ENCODE measurements at places on chromosomes 7 and 10.
A peak's percentile ranks its signal among the peaks of the same experiment; 100 is the strongest.

GRCh38 chr10:122112625-122113160 lies 123.7 kb downstream of the TACC2 start:
- DNase-seq, result peak; percentile 70

DNA sequence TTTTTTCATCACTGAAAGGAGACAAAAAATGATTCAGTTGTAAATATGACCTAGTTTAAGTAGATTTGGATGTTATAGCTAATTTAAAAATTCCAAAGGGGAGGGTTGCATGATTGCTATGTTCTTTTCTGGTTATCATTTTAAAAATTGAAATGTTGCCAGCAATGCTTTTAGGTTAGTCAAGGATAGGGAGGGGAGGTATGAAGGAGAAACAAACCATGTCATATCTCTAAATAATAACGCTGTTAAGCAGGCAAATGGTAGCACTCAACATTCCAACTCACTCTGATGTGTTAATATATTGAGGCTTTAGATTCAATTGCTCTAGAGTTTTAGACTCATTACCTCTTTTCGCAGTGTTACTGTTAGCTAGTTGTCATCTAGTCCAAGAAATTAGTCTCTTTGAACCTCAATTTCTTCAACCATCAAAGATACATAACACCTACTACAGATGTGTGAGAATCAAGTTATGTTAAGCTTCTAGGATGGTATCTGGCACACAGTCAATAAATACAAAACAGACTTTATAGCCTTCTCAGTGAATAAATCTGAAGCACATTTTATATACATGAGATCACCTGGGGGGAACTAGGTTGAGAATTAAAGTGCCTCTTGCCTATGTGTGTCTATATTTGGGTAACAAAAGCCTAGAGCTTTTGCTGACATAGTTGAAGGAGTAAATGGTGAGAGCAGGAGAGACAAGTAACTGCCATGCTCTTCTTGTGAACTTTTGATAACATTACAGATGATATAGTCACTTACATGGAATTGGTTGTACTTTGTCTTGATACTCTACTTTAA lies 124.9 kb downstream of the CSTF2T start:
- DNase-seq, result no peak

DNA sequence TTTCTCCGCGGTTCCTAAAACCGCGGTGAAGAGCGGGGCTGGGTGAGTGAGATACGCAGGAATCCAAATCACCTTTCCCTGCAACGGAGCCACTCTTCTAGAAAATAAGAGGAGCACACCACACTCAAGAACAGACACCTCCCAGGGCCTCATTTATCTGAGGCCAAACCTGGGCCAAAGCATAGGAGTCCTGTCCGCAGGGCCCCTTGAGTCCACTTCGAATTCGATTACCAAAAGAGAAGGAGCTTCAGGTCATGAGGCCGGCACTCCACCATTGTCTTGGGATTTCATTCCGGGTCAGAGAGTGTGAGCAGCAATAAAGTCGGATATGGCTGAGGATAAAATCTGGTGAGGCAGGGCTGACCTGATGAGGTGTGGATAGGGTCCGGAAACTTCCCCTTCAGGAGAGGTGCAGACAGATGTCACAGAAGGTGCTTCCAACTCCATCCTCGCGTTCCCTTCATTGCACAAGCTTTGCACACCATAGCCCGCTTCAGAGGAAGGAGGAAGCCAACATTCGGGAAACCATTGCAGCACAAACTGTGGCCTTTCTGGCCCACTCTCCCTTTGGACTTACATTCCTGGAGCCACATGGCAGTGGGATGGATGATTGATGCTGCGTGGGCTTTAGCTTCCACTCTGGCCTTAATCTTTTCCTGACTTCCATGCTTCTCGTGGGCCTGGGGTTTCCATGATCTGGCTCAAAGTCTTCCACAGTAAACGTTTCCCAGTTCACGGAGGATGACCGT lies 27.2 kb upstream of the ZNF273 start:
- DNase-seq, result no peak

- DNase-seq, result no peak
These were observed 163.2 kb downstream of the TCF7L2 start for GRCh38 chr10:113113241-113113640.

DNA sequence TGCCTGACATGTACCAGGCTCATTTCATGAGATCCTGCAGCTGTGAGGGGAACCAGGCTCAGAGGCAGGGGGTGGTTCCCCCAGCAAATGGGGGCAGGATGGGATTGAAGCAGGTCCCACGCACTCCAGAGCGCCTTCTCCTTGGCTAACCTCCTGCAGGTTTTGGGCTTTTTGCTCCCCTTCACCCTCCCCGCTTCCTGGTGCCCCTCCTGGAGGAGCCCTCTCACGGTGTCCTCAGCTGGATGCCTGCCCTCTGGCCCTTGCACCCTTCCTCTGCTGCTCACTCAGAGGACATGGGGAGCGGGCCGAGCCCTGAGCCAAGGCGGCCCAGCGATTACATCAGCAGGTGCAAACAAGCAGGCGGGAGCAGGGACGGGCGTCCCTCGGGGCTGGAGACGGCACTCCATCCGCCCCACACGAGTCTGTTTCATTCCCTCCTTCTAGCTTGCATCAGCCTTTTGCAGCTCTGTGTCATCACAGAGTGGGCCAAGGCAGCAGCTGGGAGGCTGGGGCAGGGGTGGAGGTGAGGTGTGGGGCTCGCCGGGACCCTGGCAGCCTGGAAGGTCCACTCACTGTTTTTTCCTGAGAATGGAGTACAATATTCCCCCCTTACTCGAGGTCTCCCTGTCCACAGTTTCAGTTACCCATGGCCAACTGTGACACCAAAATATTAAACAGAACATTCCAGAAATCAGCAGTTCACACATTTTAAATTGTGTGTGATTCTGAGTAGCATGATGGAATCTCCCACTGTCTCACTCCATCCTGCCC lies 52.7 kb upstream of the SLC29A3 start:
- DNase-seq, result no peak

DNA sequence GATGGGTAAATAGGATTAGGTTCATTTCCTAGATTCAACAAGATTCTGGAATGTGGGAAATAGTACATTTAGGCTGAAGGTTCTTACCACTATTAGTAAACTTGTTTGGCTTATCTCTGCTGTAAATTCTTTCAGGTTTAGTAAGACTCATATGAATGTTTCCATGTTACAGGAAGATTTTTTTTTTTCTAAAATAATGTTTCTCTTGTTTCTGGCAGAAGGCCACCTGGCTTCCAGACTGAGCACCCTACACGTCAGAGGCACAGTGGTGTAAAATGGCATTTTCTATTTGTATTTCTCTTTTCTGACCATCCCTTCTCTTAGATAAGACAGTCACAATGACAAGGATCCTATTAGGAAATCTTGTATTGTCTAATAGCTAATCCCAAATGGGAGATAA lies 22.7 kb upstream of the AASS start:
- no peak for DNase-seq

DNA sequence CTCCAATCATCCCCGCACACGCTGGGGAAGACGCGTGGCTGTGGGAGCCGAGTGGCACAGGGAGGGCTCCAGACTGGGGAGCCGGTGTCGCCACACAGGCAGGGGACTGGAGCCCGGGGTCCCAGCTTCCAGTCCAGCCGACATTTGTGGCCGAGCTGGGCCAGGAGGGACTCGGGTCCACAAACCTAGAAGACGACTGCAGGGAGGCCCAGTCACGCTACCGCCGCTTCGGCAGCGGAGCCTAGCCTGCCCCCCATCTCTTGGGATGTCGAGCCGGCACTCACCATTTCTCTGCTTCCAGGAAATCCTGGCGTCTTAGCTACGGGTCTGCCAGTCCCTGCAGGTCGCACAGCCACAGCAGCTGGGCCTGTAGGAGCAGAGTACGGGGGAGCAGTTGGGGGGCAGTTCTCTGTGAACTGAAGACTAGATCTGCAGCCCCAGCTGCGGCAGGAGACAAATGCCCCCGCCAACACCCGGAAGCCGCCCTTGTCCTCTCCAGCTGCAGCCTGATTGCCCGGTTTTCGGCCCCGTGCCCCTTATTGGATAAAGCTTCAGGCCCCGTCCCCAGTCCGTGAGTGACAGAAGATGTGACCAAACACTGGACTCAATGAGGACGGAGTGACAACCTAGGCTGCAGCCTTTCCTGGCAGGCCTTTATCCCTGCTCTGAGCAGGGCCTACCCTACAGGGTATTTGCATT lies 270.7 kb downstream of the ZNF33B start:
- DNase-seq, result peak; percentile 20

GRCh38 chr7:22809902-22810642 lies 12.6 kb downstream of the TOMM7 start:
- no peak for DNase-seq

GRCh38 chr7:135160858-135161653 lies 9.5 kb downstream of the CYREN start:
- no peak for DNase-seq

- DNase-seq, result no peak
These were observed 299.9 kb downstream of the GRID1 start for GRCh38 chr10:86066696-86067095.

DNA sequence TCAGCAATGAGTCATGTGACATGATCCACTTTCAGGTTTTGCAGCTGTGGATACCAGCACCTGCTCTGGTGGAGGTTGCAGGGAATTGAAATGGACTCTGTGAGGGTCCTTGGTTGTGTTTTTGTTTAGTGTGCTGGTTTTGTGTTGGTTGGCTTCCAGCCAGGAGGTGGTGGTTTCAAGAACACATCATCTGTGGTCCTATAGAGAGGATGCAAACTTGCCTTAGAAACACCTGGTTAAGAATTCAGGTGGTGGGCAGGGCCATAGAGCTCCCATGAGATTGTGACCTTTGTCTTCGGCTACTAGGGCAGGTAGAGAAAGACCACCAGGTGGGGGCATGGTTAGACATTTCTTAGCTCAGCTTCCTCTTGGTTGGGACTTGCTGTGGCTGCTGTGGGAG lies 59.2 kb upstream of the CYP2C9 start:
- no peak for DNase-seq

GRCh38 chr7:7251742-7252141 lies 69.4 kb downstream of the C1GALT1 start:
- no peak for DNase-seq

- DNase-seq, result no peak
These were observed 77.2 kb downstream of the CDCA7L start for GRCh38 chr7:21868576-21868850.

- DNase-seq, result peak; percentile 12
These were observed 31.9 kb downstream of the RSBN1L start for GRCh38 chr7:77727936-77728701.

DNA sequence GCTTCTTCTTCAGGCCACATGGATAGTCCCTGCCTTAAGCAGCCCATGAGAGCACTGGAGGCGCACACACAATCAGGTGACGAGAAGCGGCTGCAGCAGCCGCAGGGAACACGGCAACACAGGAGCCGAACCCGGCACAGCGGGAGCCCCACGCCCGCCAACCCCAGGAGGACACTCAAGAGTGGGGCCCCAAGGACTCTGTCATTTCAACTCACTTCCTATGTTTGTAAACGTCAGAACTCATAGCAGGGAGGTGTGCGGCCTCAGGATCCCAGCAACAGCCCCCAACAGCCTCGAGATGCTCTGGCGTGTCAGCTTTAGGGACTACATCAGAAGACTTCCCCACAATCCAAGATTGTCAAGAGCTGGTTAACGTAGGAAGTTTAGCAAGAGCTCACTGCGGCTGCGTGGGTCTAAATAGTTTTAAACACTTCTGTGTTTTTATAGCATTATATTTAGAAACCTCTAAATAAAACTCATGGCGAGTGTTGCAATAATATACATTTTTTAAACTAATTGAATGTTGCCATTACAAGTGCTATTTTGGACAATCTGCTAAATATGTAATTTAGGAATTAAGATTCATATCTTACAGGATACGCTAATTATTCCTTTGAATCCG lies 123.4 kb downstream of the MAD1L1 start:
- no peak for DNase-seq

- no peak for DNase-seq
These were observed 687.5 kb downstream of the SORCS3 start for GRCh38 chr10:105328503-105329133.

DNA sequence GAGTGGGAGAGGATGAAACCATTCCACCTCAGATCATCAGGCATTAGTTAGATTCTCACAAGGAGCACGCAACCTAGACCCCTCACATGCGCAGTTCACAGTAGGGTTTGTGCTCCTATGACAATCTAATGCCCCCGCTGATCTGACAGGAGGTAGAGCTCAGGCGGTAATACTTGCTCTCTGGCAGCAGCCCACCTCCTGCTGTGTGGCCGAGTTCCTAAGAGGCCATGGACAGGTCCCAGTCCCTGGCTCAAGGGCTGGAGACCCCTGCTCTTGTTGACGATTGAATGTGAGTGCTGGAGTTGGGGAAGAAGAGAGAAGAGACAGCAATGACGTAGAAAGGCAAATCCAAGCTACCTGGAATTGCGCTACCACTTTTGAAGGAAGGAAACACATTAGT lies 267.2 kb downstream of the TFEC start:
- no peak for DNase-seq

DNA sequence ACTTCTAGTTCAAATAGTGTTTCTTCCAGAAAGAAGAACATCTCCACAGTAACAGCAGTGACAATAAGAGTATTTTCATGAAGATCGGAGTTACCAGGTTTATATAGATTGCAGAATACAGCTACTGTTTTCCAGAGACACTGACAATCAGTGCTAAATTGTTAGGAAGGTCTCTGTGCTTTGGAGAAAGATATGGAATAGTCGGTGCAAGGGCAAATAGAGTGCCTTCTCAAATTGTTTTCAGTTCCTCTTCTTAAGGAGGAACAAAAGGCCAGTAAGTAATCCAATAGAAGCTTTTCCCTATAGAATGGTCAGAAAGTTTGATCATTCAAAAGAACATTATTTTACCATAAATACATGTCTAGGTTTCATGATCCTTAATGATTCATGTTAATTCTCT lies 2.6 kb upstream of the KIAA1217 start:
- DNase-seq, result no peak

- DNase-seq, result no peak
These were observed 648.8 kb downstream of the NXPH1 start for GRCh38 chr7:9082203-9082602.

DNA sequence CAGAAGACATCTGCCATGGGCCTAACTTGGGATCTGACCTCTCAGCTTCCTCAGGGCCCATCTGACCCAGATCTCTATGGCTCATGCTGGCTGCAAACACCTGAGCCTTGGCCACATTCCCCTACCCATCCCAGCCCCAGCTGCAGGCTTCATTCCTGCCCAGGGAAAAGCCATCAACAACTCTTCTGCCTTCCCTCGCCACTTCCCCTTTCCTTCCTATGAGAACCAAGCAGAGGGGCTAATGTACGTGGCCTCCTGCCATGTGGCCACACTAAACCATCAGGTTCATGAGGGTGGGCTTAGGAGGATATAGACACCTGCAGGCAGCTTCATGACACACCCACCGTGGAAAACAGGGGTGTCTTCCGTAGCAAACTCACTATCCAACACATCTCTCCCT lies 312.2 kb downstream of the GALNT17 start:
- no peak for DNase-seq

All from neuronal stem cell (in vitro differentiated cells).